ENCODE measurements at places on chromosomes 12 and 14.

DNA sequence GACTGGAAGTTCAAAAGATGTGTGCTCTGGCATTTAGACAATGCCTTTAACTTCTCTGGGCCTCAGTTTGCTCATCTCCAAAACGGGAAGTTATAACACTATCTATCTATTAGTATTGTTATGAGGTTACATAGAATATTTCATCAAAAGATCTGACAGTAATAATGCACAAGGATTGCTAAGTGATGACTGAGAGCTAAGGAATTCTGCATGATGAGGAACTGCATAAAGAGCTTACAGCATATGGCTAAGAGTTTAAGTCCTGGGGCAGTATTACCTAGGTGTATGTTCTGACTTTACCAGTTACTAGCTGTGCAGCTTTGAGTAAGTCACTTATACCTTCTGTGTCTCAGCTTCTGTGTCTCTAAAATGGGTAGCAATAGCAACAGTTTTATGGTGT lies 160.1 kb upstream of the TMPO start:
- DNase-seq, result no peak

DNA sequence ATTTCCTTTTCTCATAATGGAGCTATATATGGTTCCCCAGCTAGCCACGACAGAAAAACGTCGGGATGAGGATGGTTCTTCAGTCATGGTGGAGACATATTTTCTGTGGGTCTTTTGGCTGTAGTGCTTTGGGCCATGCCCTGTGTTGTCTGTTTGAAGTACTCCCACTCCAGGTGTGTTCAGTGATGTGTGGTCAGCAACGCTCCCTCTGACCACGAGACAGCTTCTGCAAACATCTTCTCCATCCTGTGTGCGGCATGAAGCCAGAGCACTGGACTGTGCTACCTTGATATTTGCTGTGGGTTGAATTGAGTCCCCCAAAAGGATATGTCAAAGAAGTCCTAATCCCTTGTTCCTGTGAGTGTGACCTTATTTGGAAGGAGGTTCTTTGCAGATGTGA lies 931.2 kb downstream of the NRXN3 start:
- DNase-seq, result no peak

DNA sequence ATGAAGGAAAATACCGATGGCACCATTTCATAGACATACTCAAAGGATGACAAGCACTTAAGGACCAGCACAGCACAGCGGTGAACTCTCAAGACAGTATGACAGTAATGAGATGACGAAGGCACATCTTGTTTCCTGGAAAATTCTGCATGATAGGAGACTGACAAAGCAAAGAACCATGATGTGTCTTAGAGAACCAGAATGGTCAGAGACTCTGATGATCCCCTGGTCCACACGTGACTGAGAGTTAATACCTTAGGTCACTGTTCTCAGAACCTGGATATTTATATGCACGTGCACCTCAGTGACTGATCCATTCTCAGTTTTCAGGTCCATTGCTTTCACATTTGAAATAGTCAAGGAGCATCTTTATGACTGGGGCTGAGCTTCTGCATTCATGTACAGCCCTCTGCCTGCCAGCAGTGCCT lies 35.3 kb downstream of the PROX2 start:
- DNase-seq, result no peak

DNA sequence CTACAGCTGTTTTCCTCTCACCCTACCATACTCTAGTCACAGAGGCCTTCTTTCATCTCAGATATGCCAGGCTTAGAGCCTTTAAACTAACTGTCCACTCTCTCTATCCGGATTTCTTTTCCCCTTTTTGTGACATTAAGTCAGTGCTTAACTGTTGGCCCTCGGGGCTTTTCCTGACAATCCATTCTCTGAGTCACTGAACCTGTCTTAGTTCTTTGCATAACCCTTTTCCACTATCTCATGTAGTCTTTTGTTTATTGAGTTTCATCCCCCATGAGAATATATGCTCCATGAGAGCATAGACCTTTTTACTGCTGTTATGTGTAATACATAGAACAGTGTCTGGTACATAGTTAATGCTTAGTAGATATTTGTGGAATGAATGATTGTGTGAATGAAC lies 68.7 kb downstream of the PLEKHA5 start:
- DNase-seq, result no peak
